ENCODE measurements at places on chromosomes 5 and 9.
A peak's percentile ranks its signal among the peaks of the same experiment; 100 is the strongest.

DNA sequence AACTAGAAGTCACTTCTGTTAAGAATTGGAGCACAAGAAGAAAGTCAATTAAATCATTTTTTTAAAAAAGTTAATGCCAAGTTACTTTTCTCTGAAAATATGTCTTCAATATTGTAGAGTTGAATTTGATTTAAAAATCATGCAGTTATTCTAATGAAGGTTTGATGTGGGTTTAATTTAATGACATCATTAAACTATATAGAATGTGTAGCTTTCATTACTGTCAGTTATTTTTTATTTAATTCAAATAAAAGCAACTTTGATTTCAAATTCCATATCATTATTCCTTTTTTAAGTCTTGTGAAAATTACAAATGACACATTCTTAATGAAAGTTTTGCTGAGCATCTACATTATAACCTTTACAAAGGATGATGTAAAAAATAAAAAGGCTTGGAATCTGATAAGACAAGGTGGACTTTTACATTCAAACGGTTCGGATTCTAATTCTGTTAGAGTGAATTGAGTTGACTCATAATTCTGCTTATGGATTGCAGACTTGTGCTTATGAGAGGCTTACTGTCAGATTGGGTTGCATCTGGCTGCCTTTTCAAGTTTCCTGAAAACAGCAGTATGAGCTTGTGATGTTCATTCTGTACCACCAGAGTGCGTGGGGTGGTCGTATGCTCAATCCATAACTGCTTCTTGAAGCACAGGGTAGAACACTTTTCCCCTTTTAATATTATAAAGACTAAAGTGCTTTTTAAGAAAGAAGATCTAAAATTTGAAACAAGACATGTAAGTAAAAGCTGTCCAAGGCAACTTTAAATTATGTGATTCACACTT lies 253.0 kb upstream of the ARRDC3 start:
- peak; percentile 3 for DNase-seq

DNA sequence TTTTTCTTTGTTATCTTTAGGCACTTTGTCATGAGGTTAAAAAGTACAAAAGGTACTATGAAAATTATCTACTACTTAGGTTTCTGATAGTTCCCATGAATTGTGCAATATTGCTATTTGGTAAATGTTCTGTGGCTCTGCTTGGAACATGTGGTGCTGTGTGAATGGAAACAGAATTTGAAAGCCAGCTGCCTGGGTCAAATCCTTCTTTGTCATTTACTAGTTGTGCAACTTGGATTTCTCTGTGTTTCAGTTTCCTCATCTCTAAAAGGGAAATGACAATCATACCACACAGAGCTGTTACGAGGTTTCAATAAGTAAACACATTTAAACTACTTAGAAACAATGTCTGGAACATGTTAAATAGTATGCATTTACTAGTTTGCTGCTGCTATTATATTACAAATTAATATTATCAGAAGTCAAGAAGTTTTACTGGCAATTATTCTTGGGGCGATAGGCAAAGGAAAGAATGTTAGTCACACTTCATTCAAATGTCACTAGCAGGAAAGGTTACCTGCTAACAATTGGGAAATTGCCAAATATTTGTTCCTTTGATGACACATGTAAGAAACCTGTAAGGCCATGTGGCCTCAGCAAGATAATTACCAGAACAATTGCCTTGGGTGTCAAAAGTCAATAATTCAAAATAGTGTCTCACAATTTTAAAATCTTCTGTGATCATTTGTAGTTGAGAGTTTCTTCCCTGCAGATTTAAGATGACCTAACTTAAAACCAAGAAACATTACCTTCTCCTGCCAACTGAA lies 184.8 kb downstream of the KIAA0825 start:
- DNase-seq, result no peak

DNA sequence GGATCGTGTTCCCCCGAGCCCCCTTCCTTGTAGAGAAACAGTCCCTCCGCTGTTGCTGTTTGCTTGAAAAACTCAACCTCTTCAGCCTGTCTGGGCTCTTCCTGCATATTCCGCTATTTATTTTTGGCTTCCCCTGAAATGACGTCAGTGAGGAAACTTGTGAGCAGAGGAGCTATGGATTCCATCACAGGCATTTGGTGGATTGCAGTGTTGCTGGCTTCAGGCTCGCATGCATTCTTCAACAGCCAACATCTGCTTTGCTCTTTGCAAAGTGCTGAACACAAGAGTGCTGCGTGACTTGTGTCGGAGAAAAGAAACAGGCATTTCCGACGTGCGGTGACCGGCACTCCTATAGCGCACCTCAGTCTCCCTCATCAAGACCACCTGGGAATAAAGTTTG lies 232.7 kb downstream of the RFK start:
- no peak for DNase-seq

- no peak for DNase-seq
Observed at GRCh38 chr9:5375091-5375490, 35.4 kb upstream of the RLN1 start.

- no peak for DNase-seq
Observed at GRCh38 chr5:64688391-64688790, 1.9 kb upstream of the SHISAL2B start.

DNA sequence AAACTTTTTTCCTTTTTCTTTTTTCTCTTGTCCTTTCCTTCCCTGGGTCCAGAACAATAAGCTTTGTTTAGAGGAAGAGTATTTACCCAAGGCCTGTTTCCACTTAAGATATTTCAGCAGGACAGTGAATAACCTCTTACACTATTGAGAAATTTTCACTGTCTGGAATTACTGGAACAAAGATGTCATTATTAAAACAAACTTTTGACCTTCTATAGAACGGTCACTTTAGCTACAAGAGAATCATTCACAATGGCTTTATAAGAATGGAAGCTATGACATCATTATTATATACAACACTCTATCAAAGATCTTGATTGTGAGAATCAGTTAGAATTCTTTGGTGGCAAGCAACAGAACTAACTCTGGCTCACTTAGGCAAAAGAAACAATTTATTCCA lies 22.0 kb upstream of the ARHGAP26 start:
- no peak for DNase-seq

GRCh38 chr9:75941066-75941465 lies 50.6 kb downstream of the PCSK5 start:
- no peak for DNase-seq

DNA sequence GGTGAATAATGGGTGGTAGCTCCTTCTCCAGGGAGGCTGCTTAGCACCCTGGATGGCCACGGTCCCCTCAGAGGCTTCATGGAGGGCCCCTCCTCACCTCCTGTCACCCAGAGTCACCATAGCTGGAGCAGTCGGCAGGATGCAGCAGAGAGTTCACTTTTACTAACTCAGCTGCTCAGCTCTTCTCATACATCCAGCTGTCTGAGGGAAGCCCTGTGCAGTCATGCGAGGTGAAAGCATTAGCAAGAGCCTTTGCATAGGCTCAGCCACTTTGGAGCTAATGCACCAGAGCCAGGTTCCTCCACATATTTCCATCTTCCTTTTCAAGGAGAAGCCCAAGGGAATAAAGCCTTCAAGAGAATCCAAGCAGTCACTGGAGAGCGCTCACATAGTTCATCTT lies 499.2 kb downstream of the BNC2 start:
- DNase-seq, result no peak

DNA sequence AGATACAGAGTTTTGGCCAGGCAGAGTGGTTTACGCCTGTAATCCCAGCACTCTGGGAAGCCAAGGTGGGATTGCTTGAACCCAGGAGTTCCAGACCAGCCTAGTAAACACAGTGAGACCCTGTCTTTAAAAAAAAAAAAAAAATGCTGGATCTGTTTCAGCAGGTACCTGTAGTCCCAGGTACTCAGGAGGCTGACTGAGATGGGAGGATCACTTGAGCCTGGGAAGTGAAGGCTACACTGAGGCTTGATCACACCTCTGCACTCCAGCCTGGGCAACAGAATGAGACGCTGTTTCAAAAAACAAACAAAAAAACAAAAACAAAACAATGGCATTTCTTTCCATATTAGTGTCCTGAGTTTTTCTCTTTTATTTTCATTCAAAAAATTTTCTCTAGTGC lies 19.0 kb downstream of the UNC13B start:
- DNase-seq, result no peak

- DNase-seq, result no peak
Observed at GRCh38 chr5:169772256-169772655, 135.2 kb downstream of the DOCK2 start.

DNA sequence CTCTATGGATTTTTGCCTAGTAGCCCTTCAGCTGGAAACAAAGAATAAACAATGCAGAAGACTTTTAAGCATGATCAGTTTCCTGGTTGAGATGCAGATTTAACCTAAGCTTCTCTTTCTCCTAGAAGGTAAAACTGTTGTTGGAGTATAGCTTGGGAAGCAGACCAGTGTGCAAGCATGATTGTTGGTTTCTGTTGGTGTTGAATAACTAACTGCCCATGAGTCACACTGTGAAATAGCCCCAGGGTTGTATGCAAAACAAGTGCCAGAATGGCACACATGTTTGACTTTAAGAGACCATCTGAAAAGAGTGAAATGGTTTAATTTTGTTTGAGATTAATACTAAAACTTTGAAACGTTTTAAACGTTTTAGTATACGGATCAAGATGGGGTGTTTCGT lies 227.1 kb downstream of the ARHGEF28 start:
- DNase-seq, result no peak

DNA sequence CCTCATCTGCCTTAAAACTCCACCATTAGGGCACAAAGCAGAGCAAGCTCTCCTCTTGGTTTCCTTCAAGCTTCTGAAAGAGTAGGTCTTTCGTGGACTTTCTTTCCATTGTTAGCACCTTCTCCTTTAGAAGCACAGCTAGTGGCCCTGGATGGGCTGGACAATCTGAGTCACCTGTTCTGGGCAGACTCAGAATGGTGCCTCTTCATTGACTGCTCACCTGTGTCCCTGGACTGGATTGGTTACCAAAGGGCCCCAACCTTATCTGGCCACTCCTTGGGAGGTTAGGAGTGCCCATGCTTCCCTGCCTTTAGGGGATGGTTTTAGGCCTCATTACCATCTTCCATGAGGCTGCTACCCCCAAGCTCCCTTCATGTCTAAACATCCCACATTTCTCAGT lies 23.2 kb downstream of the TMEM174 start:
- DNase-seq, result no peak

DNA sequence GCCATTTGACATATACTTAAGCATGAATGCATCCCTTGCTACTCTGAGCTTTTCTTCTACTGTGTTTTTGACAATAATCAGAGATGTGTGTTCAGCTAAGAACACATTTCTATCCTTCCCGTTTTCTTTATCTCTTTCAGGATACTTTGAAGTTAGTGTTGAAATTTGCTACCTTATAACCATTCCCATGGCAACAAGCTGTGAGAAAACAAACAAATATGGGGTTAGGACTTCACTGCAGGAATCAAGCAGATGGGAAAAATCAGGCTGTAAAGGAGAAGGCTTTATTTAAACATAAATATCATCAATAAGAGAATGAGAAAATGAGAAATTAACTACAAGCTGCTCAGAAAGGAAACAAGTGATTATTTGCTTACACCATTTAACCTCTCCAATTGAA lies 35.2 kb downstream of the ZCCHC9 start:
- DNase-seq, result no peak

- DNase-seq, result no peak
Observed at GRCh38 chr9:110021891-110022290, 186.1 kb downstream of the C9orf152 start.

GRCh38 chr5:133713751-133714150 lies 101.4 kb upstream of the FSTL4 start:
- DNase-seq, result no peak

- DNase-seq, result no peak
Observed at GRCh38 chr5:123286891-123287290, 136.3 kb downstream of the CEP120 start.

- DNase-seq, result no peak
Observed at GRCh38 chr9:129568560-129569501, 52.1 kb downstream of the C9orf50 start.

DNA sequence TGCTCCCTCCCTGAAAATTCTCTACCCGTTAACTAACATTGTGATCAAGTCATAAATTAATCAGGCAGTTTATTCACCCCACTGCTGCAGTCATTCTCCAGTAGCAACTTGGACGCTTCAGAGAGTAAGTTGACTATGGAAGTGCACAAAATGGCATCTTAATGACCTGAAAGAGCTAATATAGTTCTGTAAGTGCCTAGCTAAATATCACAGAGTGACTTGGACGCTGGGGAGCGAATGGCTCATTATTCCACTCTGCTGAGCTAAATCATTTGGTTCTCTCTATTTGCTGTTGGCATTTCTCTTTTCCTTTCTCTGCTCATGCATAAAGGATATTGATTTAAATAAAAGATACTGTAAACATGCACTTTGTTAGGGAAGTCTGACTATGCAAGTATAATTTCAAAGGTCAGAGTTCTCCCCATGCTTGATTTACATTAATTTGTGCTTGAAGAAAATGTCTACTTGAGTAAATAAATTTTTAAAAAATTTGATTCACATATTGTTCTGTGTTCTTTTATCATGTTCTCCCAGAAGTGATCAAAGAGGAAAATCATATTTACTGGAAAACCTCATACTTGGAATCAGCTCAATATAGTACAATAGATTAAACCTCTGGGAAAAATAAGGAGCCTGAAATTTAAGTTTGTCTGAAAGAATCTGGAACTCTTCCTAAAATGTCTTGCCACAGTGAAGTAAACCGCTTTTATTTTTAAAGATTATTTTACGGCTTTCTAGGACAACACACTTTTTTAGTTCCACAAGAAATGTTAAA lies 169.5 kb upstream of the HAPLN1 start:
- DNase-seq, result no peak

DNA sequence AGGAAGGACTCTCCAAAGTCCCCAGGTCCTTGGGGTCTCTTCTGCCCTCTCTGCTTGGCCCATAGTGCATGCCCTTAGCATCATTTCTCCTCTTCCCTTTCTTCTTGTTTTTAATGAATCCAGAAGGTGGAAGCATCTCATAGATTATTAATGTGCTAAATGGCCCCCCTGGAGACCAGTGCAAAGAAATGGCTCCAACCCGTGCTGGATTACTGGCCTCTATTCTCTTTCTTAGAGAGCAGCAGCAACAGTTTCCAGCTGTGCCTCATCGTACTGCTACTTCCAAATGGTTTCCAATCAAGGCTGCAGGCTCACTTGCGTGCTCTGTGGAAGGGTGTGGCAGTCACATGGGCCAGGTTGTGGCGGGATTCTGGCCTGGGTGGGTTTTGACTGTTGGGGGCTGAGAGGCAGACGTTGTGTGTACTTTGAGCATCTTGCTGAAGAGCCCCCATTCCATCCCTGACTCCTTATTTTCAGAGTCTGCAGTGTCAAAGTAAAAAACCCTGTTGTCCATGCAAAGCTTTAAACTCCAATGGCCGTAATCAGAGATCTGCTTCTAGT lies 139.7 kb downstream of the GABBR2 start:
- no peak for DNase-seq

GRCh38 chr9:129769669-129770068 lies 16.8 kb upstream of the PTGES start:
- DNase-seq, result no peak

- no peak for DNase-seq
Observed at GRCh38 chr5:21688655-21689054, 1164.5 kb downstream of the CDH12 start.

Measured in Jurkat, Clone E6-1 (cell line).